ENCODE measurements at places on chromosomes 5 and 9.

DNA sequence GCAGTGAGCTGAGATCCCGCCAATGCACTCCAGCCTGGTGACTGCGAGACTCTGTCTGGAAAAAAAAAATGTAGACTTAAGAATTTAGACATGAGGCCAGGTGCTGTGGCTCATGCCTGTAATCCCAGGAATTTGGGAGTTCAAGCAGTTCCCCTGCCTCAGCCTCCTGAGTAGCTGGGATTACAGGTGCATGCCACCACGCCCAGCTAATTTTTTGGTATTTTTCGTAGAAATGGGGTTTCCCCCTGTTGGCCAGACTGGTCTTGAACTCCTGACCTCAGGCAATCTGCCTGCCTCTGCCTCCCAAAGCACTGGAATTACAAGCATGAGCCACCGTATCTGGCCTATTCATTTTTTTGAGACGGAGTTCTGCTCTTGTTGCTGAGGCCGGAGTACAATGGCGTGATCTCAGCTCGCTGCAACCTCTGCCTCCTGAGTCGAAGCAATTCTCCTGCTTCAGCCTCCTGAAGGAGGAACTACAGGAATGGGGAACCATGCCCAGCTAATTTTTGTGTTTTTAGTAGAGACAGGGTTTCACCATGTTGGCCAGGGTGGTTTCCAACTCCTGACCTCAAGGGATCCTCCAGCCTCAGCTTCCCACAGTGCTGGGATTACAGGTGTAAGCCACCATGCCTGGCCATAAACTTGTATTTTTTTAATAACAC lies 14.0 kb downstream of the DDX46 start:
- no peak for DNase-seq

DNA sequence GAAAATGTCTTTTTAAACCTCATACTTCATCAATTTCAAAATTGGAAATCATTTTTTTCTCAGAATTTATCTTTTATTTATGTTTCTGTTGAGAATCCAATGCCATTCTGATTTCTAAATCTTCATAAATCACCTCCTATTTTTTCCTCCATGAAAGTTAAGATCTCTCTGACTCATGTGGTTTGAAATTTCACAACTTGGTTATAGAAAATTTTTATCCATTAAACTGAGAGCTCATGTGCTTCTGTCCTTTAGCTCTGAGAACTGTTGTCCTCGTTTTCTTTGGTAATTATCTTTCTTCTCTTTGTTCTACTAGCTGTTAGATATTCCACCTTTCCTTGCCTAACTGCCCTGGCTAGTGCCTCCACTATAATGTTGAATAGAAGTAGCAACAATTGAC lies 1.5 kb upstream of the RNF180 start:
- DNase-seq = no peak

DNA sequence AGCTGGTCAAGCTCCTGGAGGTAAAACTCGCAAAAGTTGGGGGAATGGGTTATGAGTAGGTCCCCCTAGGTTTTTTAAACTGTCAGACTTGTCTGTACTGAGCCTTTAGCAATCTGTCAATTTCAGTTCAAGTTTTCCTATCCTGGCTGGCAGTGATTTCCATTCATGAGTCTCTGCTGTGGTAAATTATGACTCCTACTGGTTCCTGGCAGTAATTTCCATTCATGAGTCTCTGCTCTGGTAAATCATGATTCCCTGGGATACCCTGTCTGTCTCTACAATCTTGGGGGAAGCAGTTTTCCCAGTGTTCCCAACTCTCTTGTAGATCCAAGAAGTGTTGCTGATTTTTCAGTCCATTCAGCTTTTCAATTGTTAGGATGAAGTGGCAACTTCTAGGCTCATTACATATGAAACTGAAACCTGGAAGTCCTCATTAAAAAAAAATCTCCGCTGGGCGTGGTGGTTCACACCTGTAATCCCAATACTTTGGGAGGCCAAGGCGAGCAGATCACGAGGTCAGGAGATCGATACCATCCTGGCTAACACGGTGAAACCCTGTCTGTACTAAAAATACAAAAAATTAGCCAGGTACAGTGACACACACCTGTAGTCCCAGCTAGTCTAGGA lies 91.3 kb upstream of the GPBP1 start:
- no peak for DNase-seq

- no peak for DNase-seq
Observed at GRCh38 chr5:141547488-141547887, 58.6 kb downstream of the PCDHGC5 start.

DNA sequence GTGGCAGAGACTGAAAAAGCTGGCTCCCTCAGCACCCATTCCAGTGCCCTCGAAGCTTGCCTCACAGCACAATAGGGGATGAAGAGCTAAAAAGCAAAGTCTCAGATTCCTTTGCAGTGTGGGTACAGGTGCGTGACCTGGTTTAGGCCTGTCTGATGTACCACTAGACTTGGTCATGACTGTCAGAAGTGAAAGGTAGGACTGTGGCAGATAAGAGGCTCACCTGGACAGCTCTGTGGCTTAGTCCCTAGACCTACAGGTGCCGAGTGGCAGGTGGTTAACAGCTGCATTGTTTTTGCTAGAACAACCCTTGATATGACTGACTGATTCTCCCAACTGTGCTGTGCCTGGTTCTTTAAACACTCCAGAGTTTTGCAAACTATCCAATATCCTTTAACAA lies 14.7 kb upstream of the SFXN1 start:
- DNase-seq = no peak

- no peak for DNase-seq
Observed at GRCh38 chr9:131060900-131061630, 35.3 kb upstream of the AIF1L start.

GRCh38 chr9:90311811-90312210 lies 330.8 kb downstream of the DIRAS2 start:
- no peak for DNase-seq

DNA sequence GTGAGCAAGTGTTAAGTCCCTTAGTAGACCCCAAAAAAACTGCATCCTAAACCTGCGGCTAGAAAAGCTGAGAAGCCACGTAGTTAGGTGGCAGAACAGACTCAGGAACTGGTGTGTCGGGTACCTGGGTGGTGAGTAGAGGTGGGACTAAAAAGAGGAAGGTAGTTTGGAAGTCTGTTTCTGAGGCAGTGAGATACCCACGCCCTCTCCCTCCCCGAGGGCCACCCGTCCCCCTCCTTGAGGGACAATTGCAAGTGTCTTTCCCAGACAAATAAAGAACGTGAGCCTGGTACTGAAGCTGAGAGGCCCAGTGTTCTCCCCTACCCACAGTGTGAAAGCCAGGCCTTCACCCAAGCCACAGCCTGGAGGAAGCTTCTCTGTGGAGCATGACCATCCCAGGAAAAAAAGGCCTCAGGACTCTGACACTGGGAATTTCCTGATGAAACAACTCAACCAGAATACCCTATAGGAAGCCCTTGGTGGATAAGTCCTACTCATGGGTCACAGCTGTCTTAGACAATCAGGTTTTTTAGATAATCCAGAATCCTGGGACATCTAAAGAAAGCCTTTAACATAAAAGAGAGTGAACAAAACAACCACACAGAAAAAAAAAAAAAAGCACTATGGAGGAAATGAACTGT lies 7.0 kb upstream of the CD74 start:
- no peak for DNase-seq

DNA sequence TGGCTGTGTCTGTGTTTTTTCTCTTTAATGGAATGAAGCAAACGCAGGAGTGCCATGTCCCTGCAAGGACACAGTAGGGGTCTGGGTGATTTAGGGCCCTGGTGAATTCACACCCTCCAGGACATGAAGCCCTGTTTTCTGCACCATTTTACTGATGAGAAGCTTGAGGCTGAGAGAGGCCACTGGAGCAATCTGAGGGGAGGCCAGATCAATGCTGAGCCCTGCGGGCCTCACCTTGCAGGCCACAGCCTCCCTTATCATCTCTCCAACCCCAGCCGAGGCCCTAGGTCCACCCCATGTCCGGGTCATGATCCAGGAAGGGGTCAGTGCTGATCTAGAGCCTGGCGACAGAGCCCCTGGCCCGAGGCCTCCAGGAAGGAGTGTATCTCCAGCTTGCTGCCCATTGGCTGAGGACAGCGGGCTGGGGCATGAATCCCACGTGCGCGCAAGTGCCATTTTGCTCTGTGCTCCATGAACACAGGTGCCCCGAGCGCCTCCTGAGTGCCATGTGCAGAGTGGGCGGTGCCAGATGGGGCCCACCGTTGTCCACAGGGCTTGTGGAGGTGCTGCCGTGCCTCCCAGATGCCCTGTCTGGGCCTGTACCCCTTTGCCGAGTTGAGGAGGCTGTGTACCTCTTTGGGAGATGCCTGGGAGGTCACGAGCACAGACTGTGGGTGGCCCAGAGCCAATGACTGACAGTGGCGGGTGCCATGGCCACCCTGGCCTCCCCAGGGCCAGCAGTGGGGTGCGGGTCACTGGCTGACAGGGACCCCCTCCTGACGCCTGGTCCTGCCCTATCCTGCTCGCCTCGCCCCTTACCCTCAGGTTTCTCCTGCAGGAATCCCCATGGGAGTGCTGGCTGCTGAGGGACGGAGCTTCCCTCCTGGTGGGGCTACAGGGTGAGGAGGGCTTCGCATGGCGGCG lies 32.3 kb upstream of the LPCAT1 start:
- DNase-seq = no peak

DNA sequence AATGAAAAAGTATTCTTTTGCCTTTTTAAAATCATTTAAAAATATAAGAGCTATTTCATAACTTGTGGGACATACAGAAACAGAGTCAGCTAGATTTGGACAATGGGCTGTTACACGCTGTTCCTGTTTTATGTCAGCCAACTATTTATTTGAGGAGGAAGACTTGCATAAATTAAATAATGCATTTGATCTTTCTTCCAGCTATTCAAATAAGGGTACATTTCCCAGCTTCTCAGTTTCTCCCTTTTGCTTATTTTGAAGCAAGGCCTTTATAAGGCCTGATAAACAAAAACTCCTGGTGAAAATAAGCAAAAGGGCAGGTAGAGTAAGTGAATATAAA lies 6.5 kb downstream of the STOM start:
- DNase-seq = no peak

- no peak for DNase-seq
Observed at GRCh38 chr9:27519466-27520465, 4.3 kb upstream of the IFNK start.

DNA sequence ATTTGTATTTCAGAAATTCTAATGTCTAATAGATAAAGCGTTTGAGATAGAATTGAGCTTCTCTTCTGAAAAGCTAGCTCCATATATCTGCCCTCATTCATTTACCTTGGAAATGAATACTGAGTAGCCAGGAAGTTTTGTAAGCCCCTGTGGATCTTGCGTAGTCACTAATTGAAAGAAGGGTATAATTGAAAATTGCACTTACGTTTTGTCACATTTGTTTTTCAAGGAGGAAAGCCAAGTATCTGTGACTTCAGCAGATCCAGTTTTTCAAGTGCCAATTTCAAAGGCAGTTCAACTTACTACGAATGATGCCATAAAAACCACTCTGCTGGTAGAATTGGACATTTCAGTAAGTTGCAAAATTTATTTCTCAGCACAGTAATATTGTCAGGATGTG lies 14.0 kb downstream of the MTRR start:
- no peak for DNase-seq

GRCh38 chr5:3024976-3025375 lies 273.5 kb upstream of the IRX2 start:
- no peak for DNase-seq

- DNase-seq = no peak
Observed at GRCh38 chr5:61362796-61363368, 30.8 kb downstream of the ZSWIM6 start.

- no peak for DNase-seq
Observed at GRCh38 chr5:63687854-63688516, 274.3 kb downstream of the HTR1A start.

DNA sequence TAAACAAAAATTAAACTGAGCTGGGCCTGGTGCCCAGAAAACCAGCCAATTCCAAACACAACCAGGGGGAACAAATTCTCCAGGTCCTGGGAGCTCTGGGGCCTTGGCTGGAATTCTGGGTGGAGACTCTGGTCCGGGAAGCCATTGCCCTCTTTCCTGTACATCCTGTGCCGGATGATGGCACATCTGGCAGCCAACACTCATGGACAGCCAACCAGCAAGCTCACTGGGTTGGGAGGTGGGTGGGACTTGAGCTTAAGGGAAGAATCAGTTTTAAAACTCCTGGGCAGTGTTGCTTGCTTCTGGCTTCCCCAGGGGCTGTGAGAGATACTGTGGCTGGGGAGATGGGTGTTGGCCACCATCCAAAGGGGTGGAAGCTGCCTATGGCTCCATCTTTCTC lies 56.1 kb downstream of the PCDH1 start:
- no peak for DNase-seq

DNA sequence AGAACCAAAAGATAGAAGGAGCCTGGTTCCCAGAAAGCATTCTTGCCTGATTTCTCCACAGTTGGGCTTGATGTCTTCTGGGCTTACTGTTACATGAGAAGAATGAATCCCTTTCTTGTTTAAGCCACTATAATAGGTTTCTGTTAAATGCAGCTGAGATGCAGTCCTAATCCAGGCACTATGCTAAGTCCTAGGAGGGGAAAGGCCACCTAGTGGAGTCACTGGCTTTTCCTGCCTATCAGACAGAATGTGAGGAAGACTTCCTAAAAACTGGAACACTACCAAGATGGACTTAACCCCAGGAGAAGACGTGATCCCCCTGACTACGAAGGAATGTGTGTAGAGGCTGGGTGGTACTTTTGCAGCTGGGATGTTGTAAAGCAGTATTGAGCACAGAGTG lies 34.3 kb upstream of the FSD1L start:
- DNase-seq = no peak

DNA sequence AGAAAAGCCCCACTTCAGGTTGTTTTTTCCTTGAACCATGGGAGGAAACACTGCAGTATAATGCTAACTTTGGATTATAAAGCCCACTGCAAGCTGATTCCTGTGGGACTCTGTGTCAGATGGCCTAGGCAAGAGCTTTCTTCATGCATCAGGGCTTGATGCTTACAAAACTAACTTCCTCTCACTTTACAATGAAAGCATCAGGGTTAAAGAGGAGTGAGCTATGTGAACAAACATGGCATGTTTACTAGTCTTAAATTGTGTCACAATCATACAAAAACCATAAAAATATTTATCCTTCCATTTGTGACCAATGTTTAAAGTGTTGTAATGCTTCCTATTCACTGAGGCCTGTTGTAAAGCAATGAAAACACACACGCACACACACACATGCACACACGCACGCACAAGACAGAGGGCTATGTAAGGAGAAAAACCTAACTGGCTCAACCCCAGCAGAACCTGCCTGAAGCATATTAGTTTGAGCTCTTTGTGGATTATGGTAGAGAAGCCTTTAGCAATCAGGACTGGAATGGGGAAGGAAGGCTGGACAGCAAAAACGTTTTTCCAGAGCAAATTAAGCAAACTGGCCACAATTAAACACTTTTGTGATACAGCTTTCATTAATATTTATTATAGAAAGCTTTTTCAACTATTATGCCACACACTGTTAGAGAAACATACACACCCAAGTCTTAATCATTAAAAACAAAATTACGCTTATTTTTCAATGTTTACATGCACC lies 122.2 kb downstream of the AUH start:
- DNase-seq = no peak

DNA sequence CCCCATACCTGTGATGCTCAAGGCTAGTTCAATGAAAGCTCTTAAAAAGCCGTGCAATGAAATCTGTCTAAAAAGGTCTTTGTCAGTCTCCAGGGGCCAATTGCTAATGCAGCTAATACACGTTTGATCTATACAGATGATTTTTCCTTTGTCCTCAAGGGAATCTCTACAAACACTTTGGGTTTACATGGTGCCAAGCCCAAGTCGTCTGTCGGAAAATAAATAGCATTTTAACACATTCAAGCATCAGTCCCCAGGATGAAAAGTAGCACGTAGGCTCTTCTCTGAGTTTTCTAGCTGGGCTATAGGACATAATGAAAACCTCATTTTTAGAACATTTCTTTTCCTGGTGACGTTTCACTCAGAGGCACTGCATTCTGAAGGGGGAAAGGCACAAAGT lies 477.4 kb upstream of the WWC1 start:
- DNase-seq = no peak

- DNase-seq = no peak
Observed at GRCh38 chr5:23820765-23821471, 313.5 kb downstream of the PRDM9 start.

Measured in GM12864 (cell line).